ENCODE measurements at places on chromosomes 12 and 14. TPM values are rescaled to one million over a fixed set of nuclear protein-coding genes. Genes with fewer than 3 reads are reported as not detected.

GRCh38 chr12:72230589-72230988, 41.6 kb upstream of the TRHDE start:
- DNase-seq, result no peak

- peak; percentile 85 for DNase-seq
Observed at GRCh38 chr12:124392271-124392666, 97.4 kb downstream of the RFLNA start.

DNA sequence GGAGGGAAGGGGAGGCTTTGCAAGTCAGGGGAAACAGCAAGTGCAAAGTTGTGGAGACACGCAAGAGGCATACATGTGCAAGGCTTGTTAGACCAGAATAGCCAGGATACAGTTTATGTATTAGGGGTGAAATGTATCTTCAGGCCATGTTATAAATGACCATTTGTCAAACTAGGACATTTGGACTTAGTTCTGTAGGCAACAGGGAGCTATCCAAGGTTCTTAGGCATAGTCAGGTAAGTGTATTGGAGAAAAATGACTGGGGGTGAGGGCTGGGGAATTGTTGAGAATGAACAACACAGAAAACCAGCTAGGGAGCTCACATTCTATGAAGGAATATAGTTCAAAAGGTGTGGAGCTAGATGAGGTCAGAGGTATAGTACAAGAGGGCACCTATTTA, 42.5 kb downstream of the TPH2 start:
- no peak for DNase-seq

DNA sequence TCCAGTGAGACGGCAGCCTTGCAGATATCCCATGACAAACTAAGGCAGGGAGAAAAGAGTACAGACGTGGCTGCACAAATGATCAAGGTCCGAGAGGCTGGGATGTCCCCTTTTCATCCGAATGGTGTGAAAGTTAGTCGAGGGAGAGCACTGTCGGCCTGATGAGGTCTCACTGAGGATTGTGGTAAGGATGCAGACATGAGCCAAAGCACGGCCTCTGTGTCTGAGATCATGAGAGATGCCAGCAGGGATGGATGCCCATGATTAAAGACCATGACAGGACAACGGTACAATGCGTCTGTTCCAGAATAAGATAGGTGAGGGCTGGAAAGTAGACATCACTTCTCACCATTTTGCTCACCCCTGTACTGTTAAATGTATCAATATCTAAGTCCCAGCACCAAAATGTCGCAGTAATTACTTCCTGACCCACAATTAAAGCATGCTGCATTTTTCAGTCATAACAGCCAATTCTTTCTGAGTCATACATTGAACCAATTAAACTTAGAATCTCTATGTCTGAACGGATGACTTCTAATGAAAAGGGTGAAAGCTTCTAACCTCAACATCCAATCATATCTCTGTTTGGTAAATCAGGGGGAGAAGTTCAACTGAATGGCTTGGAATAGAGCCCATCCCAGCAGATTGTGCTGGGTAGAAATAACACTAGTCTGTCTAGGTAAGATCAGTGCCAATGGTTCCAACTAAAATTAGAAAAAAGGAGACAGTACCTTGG, 249.6 kb upstream of the SOX5 start:
- DNase-seq, result no peak

GRCh38 chr12:32148372-32148771, 41.7 kb downstream of the BICD1 start:
- DNase-seq, result no peak

- no peak for DNase-seq
Observed at GRCh38 chr12:104782296-104782695, 175.8 kb downstream of the SLC41A2 start.

DNA sequence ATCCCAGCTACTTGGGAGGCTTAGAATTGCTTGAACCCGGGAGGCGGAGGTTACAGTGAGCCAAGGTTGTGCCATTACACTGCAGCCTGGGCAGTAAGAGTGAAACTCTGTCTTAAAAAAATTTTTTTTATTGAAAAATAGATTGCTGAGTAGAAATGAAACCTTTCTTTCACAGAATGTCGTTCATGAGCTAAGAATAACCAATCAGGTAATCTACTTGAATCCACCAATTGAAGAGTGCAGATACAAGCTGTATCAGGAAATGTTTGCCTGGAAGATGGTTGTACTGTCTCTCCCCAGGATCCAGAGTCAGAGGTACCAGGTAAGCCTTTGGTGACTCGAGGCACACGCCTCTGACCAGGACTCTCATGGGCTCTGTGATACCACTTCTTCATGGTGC, 27.0 kb downstream of the DYNC1H1 start:
- no peak for DNase-seq

DNA sequence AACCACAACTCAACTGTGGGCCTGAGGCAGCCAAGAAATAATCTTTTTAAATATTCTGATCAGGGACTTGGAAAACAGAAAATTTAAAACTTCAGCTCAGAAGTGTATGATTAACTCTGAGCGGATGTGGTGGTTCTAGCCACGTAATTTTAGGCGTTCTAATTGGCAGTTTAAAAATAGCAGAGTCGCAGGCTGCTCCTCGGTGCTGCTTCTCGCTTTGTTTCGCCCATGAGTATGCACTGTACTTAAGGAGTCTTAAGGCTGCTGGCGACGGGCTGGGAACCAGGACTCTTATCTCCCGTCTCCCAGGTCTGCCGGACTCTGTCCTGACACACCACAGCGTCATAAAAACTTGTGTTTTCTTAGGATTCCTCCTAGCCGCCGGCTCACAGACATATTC, 113.4 kb upstream of the PELI2 start:
- no peak for DNase-seq

GRCh38 chr12:93634416-93634815, 42.8 kb upstream of the CRADD start:
- DNase-seq, result no peak

DNA sequence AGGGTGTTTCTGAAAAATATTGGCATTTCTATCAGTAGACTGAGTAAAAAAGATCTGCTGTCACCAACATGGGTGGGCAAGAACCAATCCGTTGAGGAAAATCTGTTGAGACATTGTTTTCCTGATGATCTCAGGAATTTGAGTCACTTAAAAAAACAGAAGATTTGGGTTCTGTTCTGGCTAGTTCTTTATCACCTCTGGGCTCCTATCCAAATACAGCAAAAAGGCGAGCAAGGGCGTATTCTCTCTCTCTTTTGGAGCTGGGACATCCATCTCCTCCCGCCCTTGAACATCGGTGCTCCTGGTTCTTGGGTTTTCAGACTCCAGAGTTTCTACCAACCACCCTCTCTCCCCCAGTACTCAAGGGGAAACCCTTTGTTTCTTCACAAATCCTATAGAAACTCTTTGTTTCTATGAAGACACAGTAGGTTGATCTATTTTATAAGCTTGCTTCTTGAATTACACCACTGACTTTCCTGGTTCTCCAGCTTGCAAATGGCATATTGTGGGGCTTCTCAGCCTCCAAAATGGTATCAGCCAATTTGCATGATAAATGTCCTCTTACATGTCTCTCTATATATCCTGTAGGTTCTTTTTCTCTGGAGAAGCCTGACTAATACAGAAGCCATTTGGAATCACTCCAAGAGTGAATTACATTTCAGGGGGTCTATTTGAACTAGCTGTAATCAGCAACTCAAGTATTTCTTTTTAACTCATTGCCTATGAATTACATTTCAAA, 263.9 kb upstream of the TMTC1 start:
- DNase-seq, result no peak

Gene TESPA1
- polyA plus RNA-seq, result 7.3 TPM

- peak; percentile 84 for DNase-seq
Observed at GRCh38 chr12:106903241-106903945, 52.3 kb upstream of the TMEM263 start.

Gene KRT77
- 0.03 TPM for polyA plus RNA-seq

DNA sequence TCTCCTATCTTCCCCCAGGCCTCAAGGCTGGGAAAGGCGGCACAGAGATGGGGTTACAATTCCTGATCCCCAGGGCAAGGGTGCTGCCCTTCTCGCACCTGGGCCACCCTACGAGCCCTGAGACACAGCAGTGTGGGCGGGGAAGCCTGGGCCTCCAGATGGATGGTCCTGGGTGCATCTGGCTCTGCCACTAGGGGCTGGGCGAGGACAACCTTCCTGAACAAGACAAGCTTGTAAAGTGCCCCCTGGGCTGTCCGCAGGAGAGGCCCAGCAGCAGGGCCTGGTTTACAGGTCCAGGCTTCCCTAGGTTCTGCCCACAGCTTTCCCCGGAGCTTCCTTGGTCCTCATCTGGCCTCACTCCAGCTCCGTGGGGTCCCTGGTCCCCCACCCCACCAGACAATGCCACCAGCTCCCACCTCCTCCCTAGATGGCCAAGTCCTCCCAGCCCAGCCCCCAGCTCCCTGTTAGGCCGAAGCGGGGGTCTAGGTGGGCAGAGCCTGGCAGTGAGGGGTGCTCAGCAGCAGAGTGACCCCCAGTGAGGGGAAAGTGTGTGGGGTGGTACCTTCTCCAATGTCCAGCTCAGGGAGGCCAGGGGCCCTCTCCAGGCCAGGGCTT, 8.9 kb downstream of the ARL6IP4 start:
- no peak for DNase-seq

DNA sequence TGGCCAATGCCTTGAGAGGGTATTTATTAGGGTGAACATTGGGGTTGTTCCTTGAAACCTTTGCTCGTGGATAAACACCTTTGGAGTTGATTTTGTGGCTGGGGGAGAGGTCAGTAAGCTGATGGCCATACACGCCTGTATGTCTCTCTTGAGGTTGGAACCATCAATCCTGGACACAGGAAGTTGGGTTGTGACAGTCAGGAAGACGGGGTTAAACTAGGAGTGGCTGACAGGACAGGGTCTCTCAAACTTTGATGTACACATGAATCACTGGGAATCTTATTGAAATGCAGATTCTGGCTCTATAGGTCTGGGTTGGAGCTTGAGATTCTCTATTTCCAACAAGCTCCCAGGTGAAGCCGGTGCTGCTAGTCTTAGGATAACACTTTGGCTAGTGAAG, 12.8 kb upstream of the WSCD2 start:
- DNase-seq, result no peak

Measured in spleen (tissue), 13 donors.